ENCODE measurements at places on chromosomes 3 and 15.
A peak's percentile ranks its signal among the peaks of the same experiment; 100 is the strongest.

DNA sequence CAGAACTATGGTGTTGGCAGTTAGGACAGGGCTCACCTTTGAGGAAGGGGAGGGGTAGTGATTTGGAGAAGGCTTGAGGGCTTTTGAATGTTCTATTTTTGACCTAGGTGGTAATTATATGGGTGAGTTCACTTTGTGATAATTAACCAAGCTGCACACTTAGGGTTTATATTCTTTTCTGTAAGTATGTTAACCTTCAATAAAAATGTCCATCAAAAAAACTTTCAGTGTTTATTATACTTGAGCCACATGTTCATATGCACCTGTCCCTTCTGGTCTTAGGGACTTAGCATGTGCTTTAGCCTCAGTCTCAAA, 28.4 kb downstream of the PDE8A start:
- no peak for DNase-seq

DNA sequence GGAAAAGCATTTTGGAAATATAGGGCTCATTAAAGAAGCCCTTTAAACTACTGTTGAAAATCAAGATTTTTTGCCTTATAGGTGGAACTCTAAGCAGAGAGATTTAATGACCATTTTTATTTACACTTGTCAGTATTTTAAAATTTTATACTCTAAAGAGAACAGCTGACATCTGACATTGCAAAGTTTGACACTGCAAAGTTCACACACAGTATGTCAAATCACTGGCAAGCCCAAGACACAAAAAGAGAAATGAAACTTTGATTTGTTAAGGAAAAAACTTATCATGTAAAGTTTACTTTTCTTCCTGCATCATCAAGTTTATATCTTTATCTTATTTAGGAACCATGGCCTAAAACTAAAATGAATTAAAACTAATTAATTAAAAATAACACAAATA, 40.2 kb downstream of the DPH6 start:
- no peak for DNase-seq

GRCh38 chr3:29312960-29313452, 32.1 kb downstream of the RBMS3 start:
- DNase-seq: no peak

DNA sequence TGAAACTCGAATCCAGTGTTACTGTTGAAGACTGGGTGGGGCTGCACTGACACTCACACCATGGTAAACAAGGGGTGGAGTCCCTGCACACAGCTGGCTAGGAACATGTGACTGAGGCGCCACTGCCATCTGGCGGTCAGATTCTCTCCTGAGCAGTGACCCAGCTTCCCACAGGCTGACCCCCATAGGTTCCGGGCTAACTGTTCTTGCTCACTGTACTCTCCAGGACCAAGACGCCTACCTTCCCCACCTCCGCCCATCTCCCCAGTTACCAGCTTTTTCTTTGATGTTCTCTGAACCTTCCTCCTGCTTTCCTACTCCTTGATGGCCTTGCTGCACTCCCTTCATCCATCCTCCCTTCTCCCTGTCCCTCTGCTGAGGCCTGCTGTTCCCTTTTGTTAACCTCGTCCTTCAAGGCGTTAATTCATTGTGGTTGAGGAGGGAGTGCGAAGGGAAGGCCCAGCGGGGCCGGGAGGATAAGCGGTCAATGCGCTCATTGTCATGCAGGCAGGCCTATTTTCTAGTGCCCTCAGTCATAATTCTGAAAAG, 115.2 kb downstream of the ATP8B4 start:
- DNase-seq: peak; percentile 15

GRCh38 chr3:10286596-10287295, 6.0 kb downstream of the GHRL start:
- peak; percentile 2 for DNase-seq
